Activated naive CD4-positive, alpha-beta T cell treated with anti-CD3 and anti-CD28 coated beads, Interleukin-2, amount 50 U/mL, for 16 hours (primary cell): ENCODE measurements at places on chromosomes 6 and 20.

DNA sequence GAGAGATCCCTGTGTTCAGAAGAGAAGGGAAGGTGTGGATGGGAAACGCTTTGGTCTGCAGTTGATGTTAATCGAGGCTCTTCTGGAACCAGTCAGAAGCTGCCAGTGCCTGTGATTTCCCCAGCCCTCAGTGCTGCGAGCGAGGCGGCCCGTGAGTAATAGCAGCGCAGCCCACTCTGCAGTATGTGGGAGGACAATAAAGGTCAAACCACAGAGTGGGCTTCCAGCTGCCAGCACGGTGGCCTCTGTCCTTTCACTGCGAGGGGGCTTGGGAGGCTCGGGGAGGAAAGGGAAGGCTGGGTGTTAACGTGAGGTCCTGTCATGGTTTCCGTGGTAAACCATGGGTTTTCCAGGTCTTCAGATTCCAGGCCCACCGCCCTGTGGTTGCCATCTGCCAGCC lies 32.3 kb upstream of the TAGAP start:
- no peak for DNase-seq

DNA sequence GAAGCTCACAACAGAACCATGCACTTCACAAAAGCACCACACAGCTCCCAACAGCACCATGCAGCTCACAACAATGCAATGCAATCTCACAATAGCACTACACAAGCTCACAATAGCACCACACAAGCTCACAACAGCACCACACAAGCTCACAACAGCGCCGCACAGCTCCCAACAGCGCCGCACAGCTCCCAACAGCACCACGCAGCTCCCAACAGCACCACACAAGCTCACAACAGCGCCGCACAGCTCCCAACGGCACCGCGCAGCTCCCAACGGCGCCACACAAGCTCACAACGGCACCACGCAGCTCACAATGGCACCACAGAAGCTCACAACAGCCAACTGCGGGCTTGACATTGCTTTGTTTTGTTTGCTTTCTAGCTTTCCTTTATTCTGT lies 198.1 kb downstream of the DLL1 start:
- DNase-seq = no peak

DNA sequence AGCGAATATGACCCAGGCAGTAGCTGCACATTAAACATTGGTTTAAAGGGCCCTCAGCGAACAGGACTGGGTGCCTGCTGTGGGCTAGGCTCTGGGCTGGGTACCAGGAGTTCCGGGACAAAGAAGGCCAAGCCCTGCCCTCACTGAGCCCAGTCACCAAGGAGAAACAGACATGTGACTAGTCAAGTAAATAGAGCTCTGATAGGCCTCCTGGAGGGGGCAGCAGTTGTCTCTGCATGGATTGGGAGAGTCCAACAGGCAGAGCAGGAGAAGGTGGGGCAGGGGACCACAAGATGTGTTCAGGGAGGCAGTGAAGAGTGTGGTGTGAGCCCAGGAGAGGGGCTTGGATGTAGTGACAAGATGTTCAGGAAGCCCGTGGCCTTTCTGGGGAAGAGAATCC lies 3.1 kb downstream of the HM13 start:
- no peak for DNase-seq

DNA sequence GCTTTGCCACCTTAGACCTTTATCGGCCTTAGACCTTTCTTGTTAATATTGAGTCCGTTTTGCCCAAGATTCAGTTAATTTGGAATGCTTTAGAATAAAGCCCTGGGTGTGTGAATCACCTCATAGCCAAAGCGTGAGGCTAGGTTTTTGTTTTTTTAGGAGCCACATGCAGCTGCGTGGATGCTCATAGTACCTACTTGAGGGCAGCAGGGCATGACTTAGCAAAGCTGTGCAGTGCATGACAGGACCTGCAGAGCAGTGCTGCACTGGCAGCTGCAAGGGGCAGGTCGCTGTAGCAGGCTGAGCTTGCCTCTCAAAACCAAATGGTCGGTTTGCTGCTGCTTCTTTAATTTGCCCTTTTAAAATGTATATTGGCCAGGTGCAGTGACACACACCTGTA lies 116.1 kb downstream of the JAG1 start:
- no peak for DNase-seq

- DNase-seq = no peak
These were observed 100.0 kb downstream of the RPP40 start for GRCh38 chr6:4903751-4904370.

DNA sequence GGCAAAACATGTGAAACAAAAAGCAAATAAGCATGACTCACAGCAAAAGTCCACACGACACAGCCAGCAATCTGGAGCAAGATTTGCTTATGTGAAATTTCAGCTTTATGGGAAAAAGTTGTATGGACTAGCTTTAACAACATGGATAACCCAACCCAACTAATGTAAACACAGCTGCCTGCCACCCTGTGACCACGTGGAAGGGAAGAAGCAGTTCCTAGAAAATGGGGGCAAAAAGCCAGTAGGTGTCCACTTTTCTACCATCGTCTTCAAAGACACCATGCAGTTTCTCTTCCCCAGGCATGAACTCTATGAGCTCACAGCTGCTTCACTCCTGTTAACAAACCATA lies 425.4 kb upstream of the RNF217 start:
- no peak for DNase-seq

DNA sequence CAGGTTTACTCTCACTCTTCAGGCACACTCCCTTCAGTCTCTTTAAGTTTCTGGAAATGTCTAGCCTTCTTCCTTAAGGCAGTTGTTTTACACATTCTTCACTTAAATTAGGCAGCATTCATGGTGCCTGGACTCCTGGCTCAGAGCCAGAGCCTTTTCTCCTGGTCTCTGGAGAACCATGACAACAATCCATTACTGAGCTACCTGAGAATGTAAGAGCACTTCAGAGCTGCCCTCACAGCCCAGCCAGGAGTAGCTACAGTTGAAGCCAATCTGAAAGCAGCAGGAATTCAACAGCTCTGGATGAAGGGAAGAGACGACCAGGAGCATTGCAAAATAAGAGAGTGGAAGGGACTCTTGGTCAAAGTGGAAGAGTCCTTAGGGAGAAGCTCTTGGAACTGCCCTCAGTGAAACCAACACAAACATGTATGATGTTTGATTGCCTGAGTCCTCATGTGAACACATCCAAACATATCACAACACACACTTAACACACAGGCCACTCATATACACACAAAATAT lies 416.8 kb upstream of the SPTLC3 start:
- no peak for DNase-seq

DNA sequence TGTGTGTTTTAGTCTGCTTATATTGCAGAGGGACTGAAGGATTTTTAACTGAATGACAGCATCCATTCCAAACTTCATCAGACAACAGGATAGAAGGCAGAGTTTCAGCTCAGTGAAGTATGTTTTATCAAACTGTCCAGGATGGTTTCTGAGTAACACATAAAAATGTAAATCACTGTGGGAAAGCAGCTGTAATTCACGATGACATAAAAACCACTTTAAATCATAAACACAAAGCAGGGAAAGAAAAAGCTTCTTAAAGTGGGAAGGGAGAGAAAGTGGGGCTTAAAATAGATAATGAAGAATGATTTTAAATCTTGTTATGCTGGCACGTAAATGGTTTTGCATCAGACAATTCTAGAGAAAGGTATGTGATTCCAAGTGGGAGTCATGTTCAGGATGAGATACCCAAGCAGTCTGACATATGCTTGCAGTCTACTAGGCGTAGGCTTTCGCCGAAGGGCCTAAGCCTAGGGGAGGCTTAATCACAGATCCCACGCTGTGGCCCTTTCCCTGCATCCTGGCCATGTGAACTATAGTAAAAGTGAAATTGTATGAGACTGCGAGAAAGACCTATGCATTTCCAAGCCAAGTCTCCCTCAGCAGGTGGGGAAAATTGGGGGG lies 610.6 kb downstream of the PRKN start:
- DNase-seq = no peak
